Pericardium fibroblast (primary cell): ENCODE measurements at places on chromosomes 5 and 9. TPM values are rescaled to one million over a fixed set of nuclear protein-coding genes. Genes with fewer than 3 reads are reported as not detected.

Gene SMIM33
- total RNA-seq: not detected in 2 replicates

Gene IL13
- not detected in 2 replicates for total RNA-seq

Gene CDH6
- total RNA-seq: 0.26 and 1.6 TPM in 2 replicates

Gene SLC6A19
- total RNA-seq: not detected in 2 replicates

Gene SLC45A2
- not detected in 2 replicates for total RNA-seq

Gene C5orf34
- total RNA-seq: 0.58 and 1.4 TPM in 2 replicates

Gene ORM2
- total RNA-seq: not detected in 2 replicates

Gene C7
- 996 and 3,547 TPM in 2 replicates for total RNA-seq

Gene RABGAP1
- total RNA-seq: 12.9 and 21.4 TPM in 2 replicates

Gene QRFP
- total RNA-seq: not detected in 2 replicates

Gene ADAMTS6
- 4.0 and 12.7 TPM in 2 replicates for total RNA-seq

Gene LIFR
- 38.8 and 61.7 TPM in 2 replicates for total RNA-seq

Gene NMUR2
- not detected in 2 replicates for total RNA-seq

Gene COL15A1
- total RNA-seq: 1.8 and 3.2 TPM in 2 replicates

Gene BSPRY
- total RNA-seq: not detected in 2 replicates

Gene FRRS1L
- 0.35 and 1.2 TPM in 2 replicates for total RNA-seq

Gene FOXE1
- total RNA-seq: not detected in 2 replicates

Gene ANKRD34B
- total RNA-seq: not detected in 2 replicates

Gene USP20
- 8.1 and 15.2 TPM in 2 replicates for total RNA-seq

Gene CCDC180
- 0.23 and 2.1 TPM in 2 replicates for total RNA-seq

Gene LIX1
- total RNA-seq: not detected in 2 replicates

Gene FAM169A
- not detected in 2 replicates for total RNA-seq

Gene SMIM32
- not detected in 2 replicates for total RNA-seq

Gene MYMK
- total RNA-seq: 2.3 TPM in 1 of 2 replicates, not detected in the other
